Thymus (tissue), 14 donors: ENCODE measurements at places on chromosomes 6 and 20.

DNA sequence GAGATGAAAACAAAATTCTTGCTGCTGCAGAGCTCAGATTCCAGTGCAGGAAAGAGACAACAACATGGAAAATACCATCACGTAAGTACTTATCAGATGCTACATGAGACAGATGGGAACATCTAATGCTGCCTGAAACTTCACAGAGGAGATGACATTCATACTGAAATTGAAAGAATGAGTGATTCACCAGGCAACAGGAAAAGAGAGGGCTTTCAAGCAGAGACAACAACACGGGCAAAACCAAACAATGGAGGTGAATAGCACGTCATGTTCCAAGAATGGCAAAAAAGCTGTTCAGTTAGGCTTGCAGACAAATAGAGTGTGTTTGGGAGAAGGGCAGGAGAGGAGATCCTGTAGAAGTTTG, 39.3 kb downstream of the GTF2H5 start:
- no peak for DNase-seq

GRCh38 chr20:32192698-32193097, 14.8 kb downstream of the PLAGL2 start:
- DNase-seq, result no peak

DNA sequence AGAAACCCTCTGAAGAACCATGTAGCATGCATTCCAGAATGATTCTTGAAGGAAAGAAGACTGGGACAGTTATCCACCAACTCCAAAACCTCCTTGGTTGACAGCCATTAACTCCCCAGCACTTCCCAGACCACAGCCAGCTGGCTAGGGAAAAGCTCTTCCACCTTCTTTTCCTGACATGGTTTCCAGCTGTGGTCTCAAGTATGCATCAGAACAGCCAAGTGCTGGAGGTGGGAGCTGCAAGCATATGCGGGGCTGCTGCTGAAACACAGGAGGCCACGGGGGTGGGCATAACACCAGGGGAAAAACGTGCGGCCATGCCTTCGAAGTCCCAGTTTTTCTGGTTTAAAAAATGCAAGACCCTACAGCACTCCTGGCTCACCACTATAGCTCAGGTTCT, 108.0 kb upstream of the FAM184A start:
- no peak for DNase-seq

GRCh38 chr6:130908188-130908587, 81.0 kb downstream of the SMLR1 start:
- DNase-seq, result no peak

GRCh38 chr6:146355521-146356100, 188.0 kb upstream of the RAB32 start:
- DNase-seq, result no peak

- DNase-seq, result no peak
Observed at GRCh38 chr6:16671302-16672289, 89.7 kb downstream of the ATXN1 start.

DNA sequence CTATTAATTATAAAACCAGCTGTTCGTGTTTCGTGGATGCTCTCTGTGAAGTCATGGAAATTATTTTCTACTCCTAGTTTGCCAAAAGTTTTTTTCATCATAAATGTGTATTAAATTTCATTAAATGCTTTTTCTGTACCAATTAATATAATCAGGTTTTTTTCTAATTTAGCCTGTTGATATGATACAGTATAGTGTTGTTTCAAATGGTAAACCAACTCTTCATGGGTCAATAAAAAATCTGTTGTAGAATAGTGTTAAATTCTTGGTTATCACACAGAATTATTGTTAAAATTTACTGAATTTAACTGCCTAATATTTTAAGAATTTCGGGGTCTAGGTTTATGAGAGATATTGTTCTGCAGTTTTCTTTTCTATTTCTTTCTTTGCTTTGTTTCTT, 505.9 kb upstream of the MANEA start:
- no peak for DNase-seq

- DNase-seq, result no peak
Observed at GRCh38 chr6:168100011-168100802, 21.2 kb upstream of the FRMD1 start.
